ENCODE measurements at places on chromosomes 1 and 21.

- no peak for DNase-seq
Measured at GRCh38 chr21:29030909-29031308, 6.4 kb downstream of the USP16 start.

- no peak for DNase-seq
Measured at GRCh38 chr1:43818691-43819090, 111.4 kb downstream of the ST3GAL3 start.

GRCh38 chr1:7470904-7471638 lies 300.0 kb upstream of the VAMP3 start:
- DNase-seq = no peak

DNA sequence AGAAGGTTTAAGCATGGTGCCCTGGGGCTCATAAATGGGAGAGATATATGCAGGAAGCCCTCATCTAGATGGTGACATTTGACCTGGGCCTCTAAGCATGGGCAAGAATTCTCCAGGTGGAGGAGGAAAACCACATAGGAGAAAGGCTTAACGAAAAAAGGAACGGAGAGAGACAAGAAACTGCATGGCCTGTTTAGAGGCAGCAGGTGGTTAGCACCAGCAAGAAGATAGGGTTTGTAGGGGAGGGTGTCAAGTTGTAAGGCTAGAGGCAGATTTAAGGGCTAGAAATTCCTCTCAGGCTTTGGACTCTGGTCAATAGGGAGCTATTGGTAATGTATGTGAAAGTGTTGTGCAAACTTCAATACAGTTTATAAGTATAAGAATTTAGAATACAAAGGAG lies 8.2 kb upstream of the MAPKAPK2 start:
- no peak for DNase-seq

DNA sequence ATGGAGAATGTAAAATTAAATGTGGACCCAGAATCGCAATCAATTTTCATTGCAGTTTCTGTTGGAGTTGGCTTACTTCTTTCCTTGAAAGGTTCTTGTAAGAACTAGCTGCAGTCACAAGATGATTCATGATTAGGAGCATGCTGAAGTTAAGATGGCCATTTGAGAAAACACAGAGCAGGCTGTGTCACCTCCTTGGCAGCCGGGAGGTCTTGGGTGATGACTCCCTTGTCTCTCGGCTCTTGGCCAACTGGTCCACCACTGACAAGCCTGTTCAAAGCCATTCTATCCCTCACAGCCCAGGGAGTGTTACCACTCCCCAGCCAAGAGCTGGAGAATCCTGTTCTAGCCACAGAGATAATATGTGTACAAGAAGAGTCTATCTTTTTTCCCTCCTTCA lies 40.6 kb downstream of the OPTC start:
- DNase-seq = no peak

GRCh38 chr1:53380296-53380695 lies 52.4 kb upstream of the LRP8 start:
- DNase-seq = no peak
